ENCODE measurements at places on chromosomes 4 and X. TPM values are rescaled to one million over a fixed set of nuclear protein-coding genes. Genes with fewer than 3 reads are reported as not detected.
A peak's percentile ranks its signal among the peaks of the same experiment; 100 is the strongest.

GRCh38 chrX:48471504-48471903 lies 1.4 kb upstream of the SLC38A5 start:
- no peaks in the 10 kb centered on the region for H3K27me3 ChIP-seq
- H3K4me3 ChIP-seq: no peak overlapping the region
- H3K27ac ChIP-seq: no peak overlapping the region
- no peak for DNase-seq
- no peaks in the 10 kb centered on the region for H3K4me1 ChIP-seq
- no peaks in the 10 kb centered on the region for H3K36me3 ChIP-seq

GRCh38 chr4:39528061-39528465 lies 824 bp upstream of the UGDH start:
- DNase-seq: no peak
- H3K4me3 ChIP-seq: peak overlapping the region; percentile 66
- no peaks in the 10 kb centered on the region for H3K27me3 ChIP-seq

- no peak for DNase-seq
- H3K4me3 ChIP-seq: no peak overlapping the region
- peaks cover 34% of the 10 kb centered on the region for H3K4me1 ChIP-seq
- H3K27ac ChIP-seq: peak overlapping the region; percentile 57
- H3K27me3 ChIP-seq: no peaks in the 10 kb centered on the region
Observed at GRCh38 chr4:70722199-70722791, 531 bp downstream of the RUFY3 start.

DNA sequence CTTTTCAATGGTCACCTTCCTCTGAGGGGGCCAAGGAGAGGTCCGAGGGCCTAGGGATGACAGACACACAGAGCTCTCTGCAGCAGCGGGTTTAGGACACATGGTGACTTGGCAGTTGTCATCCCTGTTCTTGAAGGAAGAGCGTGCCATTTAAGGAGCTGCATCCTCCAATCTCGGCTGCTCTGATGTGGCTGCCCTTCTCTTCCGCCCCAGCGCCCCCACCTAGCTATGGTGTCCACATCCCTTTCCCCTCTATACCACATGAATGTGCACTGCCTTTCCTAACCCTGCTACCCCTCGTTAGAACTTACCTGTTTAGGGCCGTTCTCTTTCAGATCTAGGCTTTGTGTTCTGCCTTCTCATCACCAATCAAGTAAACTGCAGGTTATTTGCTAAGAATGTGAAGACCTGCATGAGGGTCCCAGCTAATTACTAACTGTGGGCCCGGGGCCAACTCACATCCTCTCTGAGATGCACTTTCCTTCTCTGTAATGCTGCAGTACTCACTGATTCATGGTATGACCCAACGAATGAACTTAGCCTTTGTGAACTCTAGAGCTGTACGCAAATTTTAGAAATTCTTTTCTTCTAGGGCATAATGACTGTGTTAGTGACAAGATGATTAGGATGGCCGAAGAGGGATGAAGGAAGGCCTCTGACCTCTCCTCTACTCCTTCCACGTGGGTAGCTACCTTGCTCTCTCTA lies 38.2 kb downstream of the CHST7 start:
- H3K4me1 ChIP-seq: no peaks in the 10 kb centered on the region
- H3K36me3 ChIP-seq: no peaks in the 10 kb centered on the region
- H3K4me3 ChIP-seq: no peak overlapping the region
- H3K27ac ChIP-seq: no peak overlapping the region
- H3K27me3 ChIP-seq: peaks cover 3% of the 10 kb centered on the region

- no peak overlapping the region for H3K4me3 ChIP-seq
- H3K4me1 ChIP-seq: no peaks in the 10 kb centered on the region
- H3K36me3 ChIP-seq: no peaks in the 10 kb centered on the region
- no peaks in the 10 kb centered on the region for H3K27me3 ChIP-seq
Observed at GRCh38 chrX:10755439-10756334, 135.3 kb upstream of the MID1 start.

- H3K27ac ChIP-seq: no peak overlapping the region
- no peak overlapping the region for H3K4me3 ChIP-seq
- no peaks in the 10 kb centered on the region for H3K27me3 ChIP-seq
Observed at GRCh38 chr4:184644553-184645307, 4.5 kb downstream of the CASP3 start.

- peaks cover 13% of the 10 kb centered on the region for H3K4me1 ChIP-seq
- H3K27me3 ChIP-seq: peaks cover 3% of the 10 kb centered on the region
- no peaks in the 10 kb centered on the region for H3K36me3 ChIP-seq
- H3K4me3 ChIP-seq: no peak overlapping the region
Observed at GRCh38 chrX:39772057-39772832, 325.5 kb downstream of the BCOR start.

DNA sequence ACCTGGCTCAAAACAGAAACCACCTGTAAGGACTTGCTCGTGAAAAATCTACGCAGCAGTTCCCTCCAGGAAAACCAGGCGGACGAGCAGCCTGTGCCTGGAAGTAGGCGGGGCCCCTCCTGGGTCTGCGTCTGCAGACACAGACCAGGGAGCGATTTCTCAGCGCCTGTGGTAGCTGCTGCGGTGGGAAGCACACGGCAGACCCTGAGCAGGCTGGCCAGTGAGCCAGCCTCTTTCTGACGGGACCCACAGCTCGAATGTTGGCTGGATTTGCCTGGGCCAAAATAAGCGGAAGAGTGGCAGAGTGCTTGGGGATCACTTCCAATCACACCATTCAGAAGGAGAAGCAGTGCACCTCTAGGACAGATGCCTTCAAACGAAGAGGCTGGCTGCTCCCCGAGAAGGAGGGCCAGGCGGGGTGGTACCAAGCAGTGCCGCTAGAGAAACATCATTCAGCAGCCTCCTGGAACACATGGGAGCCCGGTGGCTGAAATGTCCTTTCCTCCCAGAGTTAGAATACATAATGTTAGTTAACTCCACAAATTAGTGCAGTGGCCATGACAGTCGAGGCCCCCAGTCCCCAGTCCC lies 85.9 kb downstream of the GATB start:
- no peak overlapping the region for H3K27ac ChIP-seq
- H3K4me3 ChIP-seq: no peak overlapping the region
- no peaks in the 10 kb centered on the region for H3K27me3 ChIP-seq
- H3K4me1 ChIP-seq: peaks cover 11% of the 10 kb centered on the region
- H3K36me3 ChIP-seq: no peaks in the 10 kb centered on the region

- H3K4me1 ChIP-seq: no peaks in the 10 kb centered on the region
- H3K27ac ChIP-seq: no peak overlapping the region
- H3K4me3 ChIP-seq: no peak overlapping the region
- no peaks in the 10 kb centered on the region for H3K27me3 ChIP-seq
- H3K36me3 ChIP-seq: no peaks in the 10 kb centered on the region
Observed at GRCh38 chr4:109410776-109411175, 22.8 kb upstream of the SEC24B start.

GRCh38 chrX:3345281-3346191 lies 916 bp downstream of the MXRA5 start:
- peaks cover 12% of the 10 kb centered on the region for H3K27me3 ChIP-seq
- peak overlapping the region; percentile 62 for H3K4me3 ChIP-seq
- no peaks in the 10 kb centered on the region for H3K36me3 ChIP-seq
- DNase-seq: peak; percentile 81
- no peaks in the 10 kb centered on the region for H3K4me1 ChIP-seq
- H3K27ac ChIP-seq: no peak overlapping the region

DNA sequence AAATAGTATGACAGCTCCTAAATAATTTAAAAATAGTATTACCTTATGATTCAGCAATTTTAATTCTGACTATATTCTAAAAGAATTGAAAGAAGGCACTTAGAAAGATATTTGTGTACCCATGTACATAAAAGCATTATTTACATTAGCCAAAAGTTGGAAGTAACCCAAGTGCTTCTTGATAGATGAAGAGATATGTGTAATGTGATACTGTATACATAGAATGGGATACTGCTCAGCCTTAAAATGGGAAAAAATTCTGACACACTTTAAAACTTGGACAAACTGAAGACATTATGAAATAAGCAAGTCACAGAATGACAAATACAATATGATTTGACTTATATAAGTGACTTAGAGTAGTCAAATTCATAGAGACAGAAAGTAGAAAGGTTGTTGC lies 112.2 kb downstream of the IDS start:
- no peaks in the 10 kb centered on the region for H3K4me1 ChIP-seq
- no peak overlapping the region for H3K4me3 ChIP-seq
- DNase-seq: no peak
- H3K27ac ChIP-seq: no peak overlapping the region

DNA sequence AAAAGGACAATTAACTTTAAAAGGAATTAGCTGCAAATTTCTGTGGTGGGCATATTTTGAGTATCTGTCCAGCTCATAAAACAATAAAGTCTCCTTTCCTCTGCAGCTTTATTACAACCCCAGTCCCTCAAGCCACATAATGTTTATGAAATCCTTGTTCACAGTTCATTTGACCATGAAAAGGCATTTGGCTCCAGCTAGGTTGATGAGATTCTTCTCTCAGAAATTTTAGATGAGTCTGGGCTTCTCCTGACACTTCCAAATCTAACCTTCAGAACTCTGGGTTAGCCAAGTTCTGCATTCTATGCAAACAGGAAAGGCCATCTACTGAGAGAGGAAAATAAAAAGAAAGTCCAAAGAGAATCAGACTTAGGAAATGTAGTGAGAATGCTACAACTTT lies 156.8 kb downstream of the GRXCR1 start:
- H3K27ac ChIP-seq: no peak overlapping the region
- no peaks in the 10 kb centered on the region for H3K27me3 ChIP-seq
- no peak overlapping the region for H3K4me3 ChIP-seq

DNA sequence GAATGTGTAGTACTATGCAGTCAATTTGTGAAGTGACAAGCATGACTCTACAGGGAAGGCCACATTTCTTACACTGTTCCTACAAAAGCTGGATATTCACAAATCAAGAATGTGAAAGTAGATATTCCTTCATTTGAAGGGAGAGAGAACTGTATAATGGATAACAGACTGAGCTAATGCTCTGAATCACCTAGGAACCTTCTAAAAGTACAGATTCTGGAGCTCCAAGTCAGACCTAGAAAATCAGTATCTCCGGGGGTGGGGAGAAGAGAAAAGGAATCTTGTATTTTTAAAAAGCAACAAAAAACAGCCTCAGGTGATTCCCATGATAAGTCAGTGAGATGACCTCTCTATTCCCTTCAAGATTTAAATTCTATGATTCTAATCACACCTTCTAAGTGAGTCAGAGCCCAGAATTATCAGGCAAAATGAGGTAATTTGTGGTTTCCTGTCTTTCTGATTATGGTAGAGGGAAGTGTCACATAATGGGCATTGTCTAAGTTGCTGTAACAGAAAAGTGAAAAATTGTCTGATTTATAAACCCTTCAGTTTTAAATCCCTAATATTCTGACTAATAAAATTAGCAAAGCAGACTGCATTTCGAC lies 80.9 kb downstream of the IL21 start:
- no peak overlapping the region for H3K4me3 ChIP-seq
- no peaks in the 10 kb centered on the region for H3K4me1 ChIP-seq
- H3K27me3 ChIP-seq: no peaks in the 10 kb centered on the region
- no peak for DNase-seq
- H3K27ac ChIP-seq: no peak overlapping the region

GRCh38 chrX:3990569-3990968 lies 277.1 kb upstream of the PRKX start:
- no peaks in the 10 kb centered on the region for H3K4me1 ChIP-seq
- no peak overlapping the region for H3K27ac ChIP-seq
- no peaks in the 10 kb centered on the region for H3K36me3 ChIP-seq
- no peaks in the 10 kb centered on the region for H3K27me3 ChIP-seq
- no peak for DNase-seq

DNA sequence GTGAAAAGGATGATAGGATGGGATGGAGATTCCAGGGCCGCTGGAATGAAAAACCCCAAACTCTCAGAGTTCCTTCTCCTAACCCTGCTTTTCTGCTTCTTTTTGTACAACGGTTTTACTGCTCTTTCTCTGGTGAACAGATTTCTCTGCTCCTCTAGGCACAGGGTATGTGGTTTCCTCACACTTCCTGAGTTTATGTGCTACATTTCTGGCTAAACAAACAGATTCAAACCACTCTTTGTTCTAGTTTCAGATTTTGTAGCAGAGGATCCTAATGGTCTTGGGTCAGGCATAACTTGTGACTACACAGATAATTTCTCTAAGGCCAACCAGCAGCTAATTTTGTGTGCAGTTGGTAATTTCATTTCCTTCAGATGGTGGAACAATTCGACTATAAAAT lies 52.6 kb downstream of the OSTC start:
- no peaks in the 10 kb centered on the region for H3K27me3 ChIP-seq
- H3K4me3 ChIP-seq: no peak overlapping the region
- no peak for DNase-seq
- H3K27ac ChIP-seq: no peak overlapping the region
- H3K4me1 ChIP-seq: no peaks in the 10 kb centered on the region
- H3K36me3 ChIP-seq: no peaks in the 10 kb centered on the region

GRCh38 chr4:141962486-141962885 lies 326.1 kb downstream of the IL15 start:
- no peak for DNase-seq
- H3K27me3 ChIP-seq: no peaks in the 10 kb centered on the region
- no peaks in the 10 kb centered on the region for H3K4me1 ChIP-seq

- peak; percentile 10 for DNase-seq
- no peaks in the 10 kb centered on the region for H3K4me1 ChIP-seq
- no peaks in the 10 kb centered on the region for H3K36me3 ChIP-seq
- no peaks in the 10 kb centered on the region for H3K27me3 ChIP-seq
Observed at GRCh38 chr4:33060674-33061542, 2340.7 kb downstream of the PCDH7 start.

- no peak overlapping the region for H3K4me3 ChIP-seq
- H3K4me1 ChIP-seq: peaks cover 33% of the 10 kb centered on the region
- peak overlapping the region; percentile 41 for H3K27ac ChIP-seq
- no peaks in the 10 kb centered on the region for H3K36me3 ChIP-seq
- H3K27me3 ChIP-seq: no peaks in the 10 kb centered on the region
Observed at GRCh38 chr4:7902101-7902553, 37.5 kb downstream of the AFAP1 start.

DNA sequence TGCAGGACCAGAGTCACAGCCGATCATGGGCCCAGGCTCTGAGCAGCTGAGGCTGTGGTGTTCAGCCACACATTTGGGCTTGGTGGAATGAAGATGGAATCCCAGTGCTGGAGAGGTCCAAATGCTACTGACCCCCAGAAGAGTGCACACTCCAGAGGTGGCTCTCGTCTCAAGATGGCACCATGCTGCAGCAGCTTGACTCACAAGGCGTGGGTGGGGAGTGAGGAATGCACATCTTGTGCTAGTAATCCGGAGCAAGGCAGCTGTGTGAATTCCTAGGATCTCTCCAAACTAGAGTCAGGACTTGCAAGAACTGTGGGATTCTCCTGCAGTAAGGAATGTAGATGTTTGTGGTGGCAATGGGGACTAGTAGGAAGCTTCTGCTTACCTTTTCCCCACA lies 28.7 kb downstream of the RAB28 start:
- no peak overlapping the region for H3K27ac ChIP-seq
- H3K4me3 ChIP-seq: no peak overlapping the region
- no peak for DNase-seq
- no peaks in the 10 kb centered on the region for H3K27me3 ChIP-seq
- H3K4me1 ChIP-seq: no peaks in the 10 kb centered on the region

DNA sequence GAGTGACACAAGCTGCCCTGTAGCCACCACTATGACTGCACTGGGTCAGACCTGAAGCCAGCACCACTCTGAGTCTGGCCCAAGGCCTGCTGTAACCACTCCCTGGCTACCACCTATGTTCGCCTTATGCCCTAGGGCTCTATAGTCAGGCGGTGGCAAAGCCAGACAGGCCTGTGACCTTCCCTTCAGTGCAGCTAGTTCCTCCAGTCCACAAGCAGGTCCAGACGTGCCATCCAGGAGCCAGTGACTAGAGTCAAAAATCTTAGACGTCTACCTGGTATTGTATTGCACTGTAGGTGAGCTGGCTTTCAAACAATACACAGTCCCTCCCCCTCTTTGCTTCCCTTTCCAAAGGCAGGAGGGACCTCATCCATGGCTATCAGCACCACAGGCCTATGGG lies 54.0 kb upstream of the RNF128 start:
- H3K4me3 ChIP-seq: no peak overlapping the region
- H3K27ac ChIP-seq: no peak overlapping the region
- no peaks in the 10 kb centered on the region for H3K27me3 ChIP-seq
- no peaks in the 10 kb centered on the region for H3K36me3 ChIP-seq
- H3K4me1 ChIP-seq: no peaks in the 10 kb centered on the region

SPATA4 gene
- not detected for total RNA-seq

MMRN1 gene
- 10.8 TPM for total RNA-seq

DCAF8L2 gene
- total RNA-seq: not detected

TCEAL7 gene
- 2.4 TPM for total RNA-seq

Measured in adrenal gland (tissue), 19 donors.